ENCODE measurements at places on chromosomes 1 and 21. TPM values are rescaled to one million over a fixed set of nuclear protein-coding genes. Genes with fewer than 3 reads are reported as not detected.

The AMY2A gene
- total RNA-seq, result not detected

The PPFIA4 gene
- total RNA-seq, result 3.4 TPM

The LAMC2 gene
- 127 TPM for total RNA-seq

The ZMPSTE24 gene
- 68.7 TPM for total RNA-seq

The SYPL2 gene
- total RNA-seq, result not detected

DNA sequence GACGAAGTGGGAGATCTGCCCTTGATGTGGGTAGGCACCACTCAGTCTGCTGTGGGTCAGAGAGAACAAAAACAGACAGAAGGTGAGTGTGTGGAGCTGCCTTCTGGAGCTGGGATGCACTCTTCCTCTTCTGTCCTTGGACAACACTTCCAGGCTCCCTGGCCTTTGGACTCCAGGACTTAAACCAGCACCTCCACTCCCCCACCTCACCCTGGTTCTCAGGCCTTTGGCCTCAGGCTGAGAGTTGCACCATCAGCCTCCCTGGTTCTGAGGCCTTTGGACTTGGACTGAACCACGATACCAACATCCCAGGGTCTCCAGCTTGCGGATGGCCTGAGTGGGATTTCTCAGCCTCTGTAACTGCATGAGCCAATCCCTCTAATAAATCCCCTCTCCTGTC, 68.1 kb upstream of the STUM start:
- no peak for DNase-seq

DNA sequence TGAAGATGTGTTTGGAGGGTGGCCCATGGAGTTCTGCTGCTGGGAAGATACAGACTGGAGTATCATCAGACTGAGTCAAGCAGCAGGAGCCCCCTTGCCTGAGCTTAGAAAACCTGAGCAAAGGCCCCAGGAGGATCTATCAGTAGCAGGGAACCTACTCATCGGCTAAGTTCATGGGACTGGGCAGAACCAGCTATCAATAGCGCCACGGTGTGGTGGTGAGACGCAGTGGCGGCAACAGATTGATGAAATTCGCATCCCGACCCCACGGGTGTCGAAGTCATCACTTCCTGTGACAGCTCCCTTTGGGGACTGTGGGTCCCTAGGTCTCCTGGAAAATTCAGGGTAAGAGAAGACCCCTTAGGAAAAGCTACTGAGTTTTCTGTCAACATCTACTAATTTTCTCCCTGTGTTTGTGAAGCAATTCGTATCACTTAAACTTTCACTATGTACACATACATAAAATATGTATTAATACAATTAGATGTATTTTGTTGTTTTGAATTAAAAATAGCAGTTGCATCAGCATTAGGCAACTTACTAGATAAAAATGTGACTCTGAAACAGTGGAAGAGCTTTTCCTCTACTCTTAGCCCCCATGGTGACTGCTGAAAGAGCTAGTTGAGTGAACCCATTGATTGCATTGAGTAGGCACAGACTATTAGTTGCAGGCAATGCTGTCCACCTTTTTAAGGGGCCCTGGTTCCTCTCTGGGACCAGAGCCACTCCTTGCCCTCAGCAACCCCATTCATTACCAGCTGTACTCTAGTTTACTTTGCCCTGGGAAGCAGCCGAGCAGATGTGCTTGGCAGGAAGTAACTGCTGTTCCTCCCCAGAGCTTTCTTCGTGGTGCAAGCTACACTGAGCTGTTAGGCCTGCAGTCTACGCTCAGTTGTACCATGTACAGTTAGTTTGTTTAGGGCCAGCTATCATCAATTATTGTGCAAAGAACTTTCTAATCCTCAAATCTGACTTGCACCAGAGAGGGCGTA, 7.3 kb upstream of the CACNA1S start:
- DNase-seq, result peak; percentile 90

Measured in PC-3 (cell line).